T-helper 22 cell (primary cell): ENCODE measurements at places on chromosomes 6 and 20.

GRCh38 chr6:11324453-11325015 lies 92.1 kb upstream of the NEDD9 start:
- no peak for DNase-seq

- no peak for DNase-seq
Observed at GRCh38 chr6:143718472-143718871, 40.7 kb downstream of the PHACTR2 start.

DNA sequence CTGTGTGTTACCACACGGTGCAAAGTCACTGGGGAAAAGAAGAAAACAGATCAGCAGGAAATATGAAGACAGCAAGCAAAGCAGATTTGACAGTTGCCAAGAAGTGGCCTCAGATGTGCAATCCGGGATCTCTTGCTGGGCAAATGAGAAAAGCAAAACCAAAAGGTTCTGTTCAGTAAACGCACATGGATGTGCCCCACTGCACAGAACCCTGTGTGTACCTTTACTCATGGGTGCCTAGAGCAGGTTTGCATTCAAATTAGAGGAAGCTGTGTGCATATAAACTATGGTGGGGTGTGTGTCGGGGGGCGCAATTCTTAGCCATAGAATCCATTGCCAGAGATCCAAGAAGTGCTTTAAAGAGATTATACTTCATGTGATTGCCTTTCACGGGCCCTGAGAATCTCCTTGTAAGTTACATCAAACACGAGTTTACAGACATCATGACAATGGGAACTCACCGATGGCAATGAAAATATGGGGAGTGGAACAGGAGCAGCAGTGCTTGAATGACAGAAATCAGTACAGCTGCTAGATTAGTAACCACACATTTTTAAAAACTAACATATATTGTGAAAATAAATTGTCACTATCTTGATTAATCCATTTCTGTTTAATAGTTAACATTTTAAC lies 154.3 kb downstream of the ADGRG6 start:
- DNase-seq, result no peak

DNA sequence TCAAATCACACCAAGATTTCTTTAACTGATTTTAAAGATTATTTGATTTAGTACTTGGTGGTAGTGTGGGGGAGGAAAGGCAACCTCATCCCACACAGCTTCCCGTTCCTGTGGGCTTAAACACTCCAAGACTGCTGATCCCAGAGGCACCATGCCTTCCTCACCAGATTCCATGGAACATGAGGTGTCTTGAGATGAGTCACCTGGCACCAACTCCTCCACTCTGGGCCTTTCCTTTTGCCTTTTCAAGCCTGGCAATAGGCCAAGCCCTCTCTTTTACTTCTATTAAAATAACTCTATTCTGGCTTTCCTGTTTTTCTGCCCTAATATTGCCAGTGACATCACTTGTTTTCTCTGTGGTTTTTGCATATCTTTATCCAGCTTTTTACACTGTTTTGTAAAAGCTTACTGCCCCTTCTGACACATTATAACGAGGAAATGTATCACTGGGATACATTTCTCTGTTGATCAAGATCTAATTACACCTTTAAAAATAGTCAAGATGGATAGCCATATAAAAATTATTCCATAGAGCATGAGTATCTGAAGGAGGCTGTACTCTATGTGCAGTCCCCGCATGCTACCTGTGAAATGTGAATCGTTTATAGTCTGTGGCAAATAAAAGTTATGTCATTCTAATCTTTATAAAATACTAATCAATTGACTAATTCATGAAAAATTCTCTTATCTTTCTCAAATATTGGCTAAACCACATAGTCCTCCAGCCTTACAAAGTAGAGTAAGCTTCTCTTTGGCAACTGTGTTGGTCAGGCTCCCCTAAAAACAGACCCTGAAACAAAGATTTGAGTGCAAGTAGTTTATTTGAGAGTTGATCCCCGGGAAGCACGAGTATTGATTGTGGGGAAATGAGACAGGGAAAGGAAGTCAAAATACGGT lies 257.8 kb upstream of the KCNQ5 start:
- no peak for DNase-seq

GRCh38 chr6:155381673-155382337 lies 67.5 kb upstream of the TFB1M start:
- DNase-seq, result no peak

DNA sequence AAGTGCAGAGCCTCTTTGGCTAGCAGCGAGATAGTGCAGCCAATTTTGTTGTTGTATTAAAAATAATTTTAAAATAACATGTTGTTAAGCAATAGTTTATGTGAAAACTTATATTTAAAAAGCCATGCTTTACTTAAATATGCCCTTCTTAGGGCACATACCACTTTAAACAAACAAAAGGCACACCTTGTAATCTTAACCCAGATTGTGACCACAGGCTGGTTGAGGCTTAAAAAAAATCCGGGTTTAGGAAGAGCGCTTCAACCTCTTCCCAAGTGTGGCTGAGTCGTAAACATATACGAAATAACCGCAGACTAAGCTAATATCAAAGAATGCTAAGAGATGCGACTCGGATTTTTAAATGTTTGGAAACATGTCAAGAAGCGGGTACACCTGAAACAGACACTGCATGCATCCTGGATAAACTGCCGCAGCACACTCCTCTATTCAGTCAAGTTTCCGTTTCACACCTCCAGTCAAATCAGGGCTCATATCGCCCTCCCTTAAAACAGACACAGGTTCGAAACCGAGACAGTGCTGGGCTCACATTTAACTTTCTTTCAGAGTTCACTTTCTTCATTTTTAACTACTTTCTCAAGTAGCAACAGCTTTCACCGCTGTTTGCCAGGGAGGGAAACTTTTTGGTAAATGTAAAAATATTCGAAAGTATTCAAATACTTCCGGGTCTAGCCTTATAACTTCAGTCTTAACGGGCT lies 1.5 kb downstream of the DEK start:
- peak; percentile 19 for DNase-seq

DNA sequence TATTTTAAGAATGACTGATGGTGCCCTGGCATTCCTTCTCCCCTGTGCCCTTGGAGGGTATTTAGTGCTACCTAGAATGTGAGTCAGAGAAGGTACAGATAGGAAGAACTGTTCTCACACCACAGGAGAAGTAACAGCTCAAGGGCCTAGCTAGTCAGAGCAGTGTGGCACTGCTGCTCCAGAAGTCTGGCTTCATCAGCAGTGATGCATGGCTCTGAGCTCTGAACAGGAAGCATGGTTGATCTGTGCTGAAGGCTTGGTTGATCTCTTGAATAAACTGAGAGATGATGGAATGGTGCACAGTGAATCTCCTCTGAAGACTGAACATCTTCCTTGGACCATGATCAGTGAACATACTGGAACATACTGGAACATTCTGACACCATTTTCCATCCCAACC lies 425.3 kb upstream of the SLC35B3 start:
- no peak for DNase-seq

DNA sequence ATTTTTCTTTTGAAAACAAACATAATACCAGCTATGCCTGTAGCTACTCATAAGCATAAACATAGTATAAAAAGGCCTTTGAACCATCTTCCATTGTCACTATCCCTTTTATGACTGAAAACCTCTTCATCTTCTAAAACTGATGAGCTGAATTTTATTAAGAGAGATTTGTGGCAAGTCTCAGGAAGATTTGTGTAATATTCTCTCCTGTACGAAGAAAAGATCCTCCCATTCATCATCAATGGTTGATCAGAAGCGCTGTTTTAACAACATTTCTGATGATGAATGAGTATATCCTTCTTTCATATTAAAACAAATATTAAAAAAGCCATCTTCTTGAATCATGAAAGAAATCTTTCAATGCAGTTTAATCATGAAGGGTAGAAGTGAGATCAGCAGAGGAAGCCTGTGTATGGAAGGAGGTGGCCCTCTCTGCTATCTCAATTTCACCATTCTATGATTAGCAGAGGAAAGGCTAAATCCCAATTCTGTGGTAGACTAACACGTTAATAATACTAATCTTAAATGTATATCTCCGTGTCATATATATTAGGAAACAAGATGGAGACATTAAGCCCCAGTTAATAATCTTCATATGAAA lies 430.2 kb downstream of the FRK start:
- no peak for DNase-seq
